ENCODE measurements at places on chromosomes 12 and 14.

GRCh38 chr12:15732341-15733061 is 56.7 kb downstream of the EPS8 start:
- DNase-seq = no peak

DNA sequence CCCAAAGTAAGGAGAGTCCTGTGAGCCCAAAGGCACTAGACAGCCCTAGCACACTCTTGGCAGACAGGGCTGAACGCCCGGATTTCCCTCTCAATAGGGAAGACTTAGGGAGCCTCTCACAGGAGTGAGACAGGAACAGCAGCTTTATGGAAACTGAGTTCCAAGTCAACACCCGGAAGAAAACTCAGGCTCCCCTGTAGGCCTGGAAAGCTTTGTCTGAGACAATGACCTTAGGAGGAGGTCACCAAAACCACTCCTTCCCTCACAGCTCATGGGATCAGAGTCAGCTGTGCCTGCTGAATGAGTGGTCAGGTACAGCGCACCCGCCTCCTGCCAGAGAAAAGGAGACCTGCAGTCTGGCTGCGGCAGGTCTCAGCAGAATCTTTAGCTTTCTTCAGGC is 229.5 kb downstream of the CACNA1C start:
- no peak for DNase-seq

DNA sequence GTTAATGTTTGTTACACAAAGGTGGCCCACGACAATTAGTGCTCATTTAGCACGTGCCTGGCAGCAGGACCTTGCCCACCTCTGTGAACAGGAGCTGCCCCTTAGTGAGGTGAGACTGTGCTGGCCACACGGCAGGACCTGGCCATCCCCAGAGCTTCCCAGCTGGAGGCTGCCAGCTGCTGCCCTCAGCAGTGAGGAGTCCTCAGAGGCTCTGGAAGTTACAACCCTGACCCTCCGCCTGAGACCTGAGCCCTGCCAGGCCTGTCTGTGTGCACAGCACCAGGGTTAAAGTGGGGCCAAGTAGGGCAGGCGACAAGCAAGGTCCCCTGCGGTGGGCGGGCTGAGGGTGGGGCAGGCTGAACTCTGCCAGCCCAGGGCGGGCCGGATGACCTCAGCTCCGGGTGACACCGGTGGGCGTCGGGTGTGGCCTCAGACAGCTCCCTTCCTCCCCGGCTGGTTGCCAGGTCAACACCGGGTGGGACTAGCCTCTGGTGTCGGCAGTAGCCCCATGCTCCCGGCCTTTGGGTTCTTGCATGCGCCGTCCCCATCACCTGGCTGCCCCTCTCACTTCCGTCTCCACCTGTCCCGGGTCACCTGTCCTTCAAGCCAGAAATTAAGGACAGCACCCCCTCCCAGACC is 9.2 kb upstream of the LBHD2 start:
- DNase-seq = peak; percentile 23

DNA sequence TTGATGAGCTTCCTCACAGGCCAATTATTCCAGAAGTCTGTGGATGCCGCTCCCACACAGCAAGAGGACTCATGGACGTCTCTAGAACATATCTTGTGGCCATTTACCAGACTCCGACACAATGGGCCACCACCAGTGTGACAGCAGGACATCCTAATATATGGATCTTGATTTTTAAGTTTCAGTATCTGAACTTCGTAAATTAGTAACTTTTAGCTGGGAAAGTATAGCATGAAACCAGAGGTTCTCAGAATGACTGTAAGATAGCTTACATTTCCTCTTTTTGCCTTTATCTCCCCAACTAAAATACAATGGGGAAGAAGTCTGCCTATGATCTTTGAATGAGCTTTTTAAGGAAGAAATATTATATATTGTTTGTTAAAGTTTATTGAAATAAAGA is 87.0 kb downstream of the DNAI7 start:
- DNase-seq = no peak

GRCh38 chr12:96445691-96446583 is 43.4 kb upstream of the CFAP54 start:
- peak; percentile 75 for DNase-seq

DNA sequence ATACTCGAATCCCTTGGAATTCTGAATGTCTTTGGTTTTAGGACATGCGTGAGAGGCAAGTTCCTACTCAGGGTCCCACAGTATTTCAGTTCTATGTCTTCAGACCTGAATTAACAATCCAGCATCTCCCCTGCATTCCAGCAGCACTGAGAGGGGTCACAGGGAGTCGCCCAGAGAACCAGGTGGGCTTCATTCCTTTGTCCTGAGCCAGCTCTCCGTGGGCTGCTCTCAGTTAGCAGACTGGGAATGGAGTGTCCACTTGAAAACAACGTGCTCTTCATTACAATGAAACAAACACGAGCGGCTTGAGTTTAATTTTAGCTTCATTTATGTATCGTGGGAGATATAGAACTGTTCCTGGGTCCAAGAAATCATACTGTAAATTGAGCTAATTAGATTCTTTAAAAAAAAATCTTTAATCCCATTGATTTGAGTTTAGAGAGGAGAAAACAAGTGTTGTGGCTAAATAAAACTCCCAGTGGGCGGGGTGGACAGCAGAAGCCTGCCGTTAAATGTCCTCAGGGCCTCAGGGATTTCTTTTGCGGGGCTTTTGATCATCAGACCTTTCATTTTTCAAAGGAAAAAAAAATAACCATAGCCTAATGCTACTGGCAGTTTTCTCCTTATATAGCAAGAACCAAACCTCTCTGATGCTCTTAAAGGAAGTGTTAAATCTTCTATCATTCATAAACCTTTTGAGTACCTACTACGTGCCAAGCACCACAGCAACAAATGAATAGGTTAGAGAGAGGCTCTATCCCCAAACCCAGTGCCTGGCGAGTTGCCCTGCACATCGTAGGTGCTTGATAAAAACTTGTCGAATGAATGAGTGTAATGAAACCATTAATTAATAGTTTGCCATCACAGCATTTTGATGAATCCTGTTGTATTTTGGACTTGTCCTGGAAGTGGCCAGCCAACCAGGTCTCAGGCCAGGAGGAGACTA is 140.4 kb downstream of the CHST11 start:
- DNase-seq = no peak

GRCh38 chr14:103819503-103820307 is 27.7 kb downstream of the PPP1R13B start:
- no peak for DNase-seq

DNA sequence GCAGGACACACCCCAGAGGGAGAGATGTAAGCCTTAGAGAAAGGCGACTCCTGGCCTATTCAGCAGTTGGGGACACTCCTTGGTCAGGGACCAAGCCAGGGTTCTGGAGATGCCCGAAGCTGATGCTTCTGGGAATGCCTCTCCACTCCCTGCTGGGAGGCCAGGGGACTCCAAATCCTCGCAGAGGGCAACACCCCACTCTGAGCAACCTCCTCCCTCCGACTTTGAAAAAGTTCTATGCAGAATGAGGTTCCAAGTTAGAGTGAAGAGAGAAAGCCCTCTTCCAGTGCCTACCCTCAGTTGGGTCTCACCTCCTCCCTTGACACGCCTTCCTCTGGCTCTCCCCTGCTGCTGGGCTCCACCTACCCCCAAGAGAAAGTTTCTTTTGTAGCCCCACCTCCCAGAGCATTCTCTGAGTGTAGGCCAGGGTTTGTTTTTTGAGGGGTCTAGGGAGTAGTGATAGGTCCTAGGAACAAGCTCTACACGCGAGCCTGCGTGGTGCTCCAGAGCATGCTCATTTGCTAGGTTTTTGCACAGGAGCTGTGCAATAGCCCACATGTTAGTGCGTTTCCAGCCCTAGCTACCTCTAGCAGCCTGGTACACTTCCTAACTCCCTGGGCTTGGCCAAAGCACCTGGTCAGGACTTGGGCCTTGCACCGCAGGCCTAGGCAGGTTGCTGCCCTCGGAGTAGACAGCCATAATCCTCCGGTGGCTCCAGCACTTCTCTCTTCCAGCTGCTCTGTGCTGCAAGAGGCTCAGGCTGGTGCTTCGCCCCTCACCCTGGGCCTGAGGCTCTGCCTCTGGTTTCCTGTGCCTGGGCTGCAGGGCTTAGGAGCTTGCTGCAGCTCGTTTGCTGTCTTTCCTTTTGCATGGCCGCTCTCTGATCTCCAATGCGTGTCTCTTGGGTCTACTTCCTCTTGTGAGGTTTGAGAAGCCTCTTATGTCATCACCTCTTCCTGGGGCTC is 590 bp upstream of the CEBPE start:
- DNase-seq = peak; percentile 50

GRCh38 chr12:120368789-120369602 is at the start of gene MSI1:
MSI1 (minus strand) TSS chr12:120369164; CDS start chr12:120369091, 73 bp downstream.
- no peak for DNase-seq

DNA sequence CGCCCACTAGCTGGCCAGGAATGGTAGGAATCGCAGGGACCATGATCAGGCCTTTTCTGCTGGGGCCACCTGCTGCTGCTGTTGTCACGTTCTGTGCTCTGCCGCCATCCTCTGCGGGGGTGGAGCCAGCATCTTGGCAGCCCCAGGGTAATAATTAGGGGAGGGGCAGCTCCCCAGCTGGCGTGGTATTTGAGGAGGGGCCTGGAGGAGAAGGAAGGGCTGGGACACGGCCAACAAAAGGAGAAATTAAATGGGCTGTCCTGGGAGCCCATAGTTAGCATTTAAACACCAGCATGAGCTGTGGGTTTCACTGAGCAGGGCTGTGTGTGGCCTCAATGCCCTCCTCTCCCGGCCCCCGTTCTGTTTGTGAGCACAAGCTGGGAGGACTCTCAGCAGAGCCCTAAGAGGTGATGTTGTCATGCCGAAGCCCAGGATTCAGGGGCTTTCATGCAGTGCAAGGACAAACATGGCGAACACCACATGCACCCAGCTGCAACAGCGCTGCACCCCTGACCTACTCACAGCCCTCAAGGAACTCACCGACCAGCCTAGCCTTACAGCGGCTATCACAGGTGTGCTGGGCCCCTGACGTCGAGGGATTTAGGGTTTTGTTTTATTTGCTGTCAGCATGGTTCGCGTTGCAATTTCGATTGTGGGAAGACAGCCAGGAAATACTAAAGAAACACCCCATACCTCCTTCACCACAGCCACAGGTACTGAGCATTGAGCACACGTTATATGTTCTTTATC is 324.3 kb downstream of the CACNA1C start:
- no peak for DNase-seq

- DNase-seq = no peak
These were observed 85.5 kb upstream of the TRAF3 start for GRCh38 chr14:102691763-102692162.

DNA sequence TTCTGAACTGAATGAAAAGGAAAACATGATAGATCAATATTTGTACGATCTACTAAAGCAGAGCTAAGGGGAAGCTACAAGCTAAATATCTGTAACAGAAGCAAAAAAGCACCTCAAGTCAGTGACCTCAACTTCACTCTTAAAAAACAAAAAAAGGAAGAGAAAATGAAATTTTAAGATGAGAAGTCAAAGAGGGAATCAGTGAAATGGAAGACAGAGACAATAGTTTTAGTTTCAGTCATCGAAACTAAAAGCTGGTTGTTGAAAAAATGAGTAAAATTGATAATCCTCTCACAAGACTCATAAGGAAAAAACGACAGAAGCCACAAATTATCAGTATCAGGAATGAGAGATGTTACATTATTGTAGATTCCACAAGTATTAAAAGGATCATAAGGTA is 11.9 kb upstream of the SLC2A13 start:
- no peak for DNase-seq

DNA sequence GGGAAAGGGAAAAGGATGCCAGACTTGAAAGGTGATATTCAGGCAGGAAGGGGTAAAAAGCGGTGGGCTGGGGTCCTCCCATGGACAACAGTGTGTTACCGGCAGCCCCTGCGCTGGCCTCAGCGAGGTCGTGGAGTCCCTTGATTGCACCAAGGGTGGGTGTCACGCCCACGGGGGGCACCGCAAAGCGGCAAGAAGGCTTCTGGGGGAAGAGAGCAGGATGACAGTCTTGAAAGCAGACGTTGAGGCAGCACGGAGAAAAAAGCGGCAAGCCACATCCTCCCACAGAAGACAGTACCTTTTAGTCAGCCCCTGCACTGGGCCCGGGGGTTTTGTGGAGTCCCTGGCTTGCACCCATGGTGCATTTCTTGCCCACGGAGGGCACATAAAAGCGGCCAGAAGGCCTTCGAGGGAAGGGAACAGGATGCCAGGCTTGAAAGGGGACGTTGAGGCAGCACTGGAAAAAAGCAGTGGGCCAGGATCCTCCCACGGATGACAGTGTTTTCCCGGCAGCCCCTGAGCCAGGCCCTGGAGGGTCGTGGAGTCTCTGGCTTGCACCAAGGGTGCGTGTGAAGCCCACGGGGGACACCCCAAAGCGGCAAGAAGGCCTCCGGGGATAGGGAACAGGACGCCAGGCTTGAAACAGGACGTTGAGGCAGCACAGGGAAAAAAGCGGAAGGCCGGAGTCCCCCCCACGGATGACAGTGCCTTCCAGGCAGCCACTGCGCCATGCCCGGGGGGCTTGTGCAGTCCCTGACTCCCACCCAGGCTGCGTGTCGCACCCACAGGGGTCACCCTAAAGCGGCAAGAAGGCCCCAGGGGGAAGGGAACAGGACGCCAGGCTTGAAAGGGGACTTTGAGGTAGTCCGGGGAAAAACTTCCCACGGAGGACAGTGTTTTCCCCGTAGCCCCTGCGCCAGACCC is 162.2 kb upstream of the ALG10B start:
- no peak for DNase-seq

GRCh38 chr14:60951776-60952435 is 29.0 kb downstream of the TRMT5 start:
- DNase-seq = no peak

GRCh38 chr12:52691076-52691840 is 11.1 kb upstream of the KRT1 start:
- peak; percentile 34 for DNase-seq

DNA sequence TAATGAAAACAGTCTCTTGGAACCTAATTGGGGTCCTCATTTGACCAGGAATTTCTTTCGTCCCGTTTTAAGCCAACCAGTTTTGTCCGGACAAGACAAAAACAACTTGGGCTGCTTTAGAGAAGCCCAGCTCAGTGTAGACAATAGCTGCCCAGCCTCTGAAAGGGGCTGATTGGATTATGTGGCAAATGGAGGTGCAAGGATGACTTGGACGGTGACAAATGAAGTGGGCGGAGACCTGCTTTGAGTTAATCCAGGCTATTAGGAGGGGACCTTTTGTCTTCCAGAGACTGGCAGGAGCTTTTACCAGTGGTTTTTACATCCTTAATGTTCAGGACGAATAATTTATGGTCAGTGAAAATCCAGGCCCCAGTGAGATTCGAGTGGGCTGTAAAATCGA is 4.8 kb downstream of the MEG3 start:
- DNase-seq = no peak

- no peak for DNase-seq
These were observed 29.8 kb downstream of the ERG28 start for GRCh38 chr14:75630695-75631452.

Measured in CD4-positive, alpha-beta T cell treated with Interferon gamma for 1 hour (primary cell).